Hematopoietic multipotent progenitor cell treated with erythropoietin and hydrocortisone succinate and interleukin-3 and kit ligand, for 8 days (in vitro differentiated cells): ENCODE measurements at places on chromosomes 11 and 22.

DNA sequence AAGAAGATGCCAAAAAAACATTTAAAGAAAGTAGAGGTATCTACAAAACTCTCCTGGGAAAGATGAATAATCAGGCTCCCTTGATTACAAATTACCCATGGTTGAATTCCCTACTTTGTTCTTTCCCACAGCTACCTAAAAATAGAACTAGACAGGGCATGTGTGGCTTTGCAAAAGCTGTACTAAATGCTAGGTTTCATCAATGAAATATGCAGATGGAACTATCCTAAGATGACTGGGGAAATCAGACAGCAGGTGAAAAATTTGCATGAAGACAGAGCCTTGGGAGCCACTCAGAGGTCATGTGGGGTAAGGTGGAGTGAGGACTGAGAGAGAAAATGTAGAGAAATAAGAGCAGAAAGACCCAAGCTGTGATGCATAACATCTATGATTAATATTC is 14.7 kb downstream of the LAYN start:
- no peak for DNase-seq

GRCh38 chr11:65047581-65048422 is 6.8 kb downstream of the SAC3D1 start:
- no peak for DNase-seq

- DNase-seq = no peak
These were observed 4.9 kb downstream of the MUC5AC start for GRCh38 chr11:1162491-1163311.

- DNase-seq = no peak
These were observed 47.9 kb downstream of the PPP6R3 start for GRCh38 chr11:68508425-68508824.

GRCh38 chr11:76152741-76153570 is 53.3 kb downstream of the WNT11 start:
- DNase-seq = peak; percentile 14

DNA sequence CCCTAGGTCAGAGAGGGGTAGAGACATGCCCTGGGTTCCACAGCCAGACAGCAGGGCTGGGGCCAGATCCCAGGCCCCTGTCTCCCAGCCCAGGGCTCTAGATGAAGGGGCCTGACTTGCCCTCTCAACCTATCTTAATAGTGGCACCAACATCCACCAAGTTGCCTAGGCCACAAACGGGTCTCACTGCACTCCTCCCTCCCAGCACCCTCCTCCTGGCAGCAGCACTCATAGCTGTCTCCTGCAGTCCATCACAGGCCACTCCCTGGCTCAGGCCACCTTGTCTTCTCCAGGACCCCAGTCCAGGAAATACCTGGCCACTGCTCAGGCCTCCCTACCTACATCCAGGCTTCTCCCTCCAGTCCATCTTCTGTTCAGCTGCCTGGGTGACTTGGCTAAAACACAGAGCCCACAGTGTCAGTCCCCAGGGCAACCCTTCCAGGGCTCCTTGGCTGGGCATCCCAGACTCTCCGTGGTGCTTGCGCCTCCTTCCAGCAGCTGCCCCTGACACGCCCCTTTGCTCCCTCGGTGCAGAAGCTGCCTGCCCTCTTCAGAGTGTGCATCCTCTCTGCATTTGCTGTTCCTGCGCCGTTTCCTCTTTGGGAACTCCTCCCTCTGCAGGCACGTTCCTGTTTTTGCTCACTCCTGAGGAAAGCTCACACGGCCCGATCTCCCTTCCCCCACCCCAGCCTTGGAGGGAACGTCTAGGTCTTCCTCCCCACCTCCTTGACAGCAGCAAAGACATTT is 40.5 kb downstream of the LRRC32 start:
- no peak for DNase-seq

GRCh38 chr22:20137671-20138416 is 6.2 kb downstream of the ZDHHC8 start:
- no peak for DNase-seq

DNA sequence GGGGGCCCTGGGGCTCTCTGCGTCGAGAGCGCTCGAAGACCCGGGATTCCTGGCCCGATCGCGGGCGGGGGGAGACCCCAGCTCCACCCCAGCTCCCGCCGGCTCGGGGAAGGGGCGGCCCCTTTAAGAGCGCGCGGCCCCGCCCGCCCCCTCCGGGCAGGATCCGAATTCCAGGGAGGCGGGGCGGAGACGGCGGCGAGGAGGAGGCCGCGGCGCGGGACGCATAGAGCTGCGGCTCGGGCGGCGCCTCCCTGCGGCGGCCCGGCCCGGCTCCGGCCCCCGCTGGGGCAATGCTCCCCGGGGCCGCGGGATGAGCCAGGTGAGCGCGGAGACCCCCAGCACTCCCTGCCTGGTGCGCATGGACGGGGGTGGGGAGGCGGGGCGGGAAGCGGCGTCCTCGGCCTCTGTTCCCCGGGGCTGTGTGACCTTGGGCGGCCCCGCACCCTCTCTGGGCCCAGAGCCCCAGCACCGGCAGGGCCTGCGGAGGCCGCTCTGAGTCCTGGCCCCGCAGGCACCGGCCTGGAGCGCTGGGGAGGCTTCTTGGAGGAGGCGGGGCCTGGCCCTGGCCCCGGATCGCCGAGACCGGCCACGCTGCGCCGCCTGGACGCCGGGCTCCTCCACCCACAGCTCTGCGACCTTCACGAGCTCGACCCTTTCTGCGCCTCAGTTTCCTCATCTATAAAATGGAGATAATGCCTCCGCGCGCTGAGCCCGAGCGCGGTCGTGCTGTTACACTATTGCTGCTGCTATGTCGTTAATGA is 565 bp downstream of the GAS2L1 start:
- peak; percentile 75 for DNase-seq
